ENCODE measurements at places on chromosomes 7 and 10.
A peak's percentile ranks its signal among the peaks of the same experiment; 100 is the strongest.

- DNase-seq, result no peak
These were observed 330.8 kb upstream of the NFE2L3 start for GRCh38 chr7:25821225-25821624.

DNA sequence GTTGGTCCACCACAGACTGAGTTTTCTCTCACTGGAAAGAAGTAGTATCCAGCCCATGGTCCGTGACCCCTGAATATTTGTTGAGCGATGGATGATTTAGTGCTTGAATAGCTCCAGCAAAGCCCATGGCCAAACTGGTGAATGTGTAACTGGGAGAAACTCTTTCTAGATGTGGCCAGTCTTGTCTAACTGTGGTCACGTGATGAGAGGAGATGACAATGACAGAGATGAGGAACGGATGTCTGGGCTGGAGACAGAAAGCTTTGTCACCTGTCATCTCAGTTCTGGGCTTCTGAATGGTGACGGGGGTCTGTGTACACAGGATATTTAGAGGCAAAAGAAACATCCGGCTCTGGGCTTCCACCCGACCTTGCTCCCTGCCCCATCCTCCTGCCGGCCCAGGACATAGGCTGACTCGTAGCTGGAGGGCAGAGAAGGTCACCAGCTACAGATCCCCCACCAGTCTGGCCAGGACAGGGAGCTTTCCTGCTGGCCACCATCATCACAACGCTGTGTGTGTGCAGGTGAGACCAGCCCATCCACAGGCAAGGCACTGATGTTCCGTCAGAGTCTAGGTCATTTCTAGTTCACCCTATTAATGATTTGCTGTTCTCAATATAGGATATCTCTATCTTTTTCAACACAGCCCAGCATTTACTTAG lies 152.5 kb upstream of the TNS3 start:
- DNase-seq, result no peak

DNA sequence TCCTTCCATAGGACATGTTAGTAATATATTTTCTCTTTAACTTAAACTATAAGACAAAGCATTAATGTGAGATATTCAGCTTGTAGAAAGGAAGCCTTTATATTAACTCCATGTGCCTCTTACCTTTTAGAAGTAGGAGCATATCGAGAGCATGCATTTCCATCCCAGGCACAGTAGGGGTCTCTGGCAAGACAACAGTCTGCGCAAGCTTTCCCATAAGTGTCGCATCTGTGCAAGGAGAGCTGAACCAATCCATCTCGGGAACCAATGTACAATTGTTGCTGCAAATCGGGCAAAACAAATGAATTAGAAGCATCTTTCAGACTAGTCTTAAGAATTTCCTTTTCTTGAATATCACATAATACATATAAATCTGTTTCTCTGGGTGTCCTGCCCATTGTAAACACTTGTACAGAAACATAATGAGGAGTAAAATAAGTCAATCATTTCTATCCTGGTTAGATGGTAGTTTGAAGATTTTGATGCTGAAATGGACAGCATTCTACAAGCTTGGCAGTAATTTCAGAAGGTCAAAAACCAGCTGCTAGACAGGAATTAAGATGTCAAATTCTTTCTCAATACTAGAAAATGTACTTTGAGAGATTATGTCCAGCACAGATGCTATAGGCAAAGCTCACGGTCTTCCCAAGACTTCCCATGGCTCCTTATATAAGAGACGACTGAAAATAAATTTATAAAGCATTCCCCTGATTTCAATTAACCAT lies 171.8 kb downstream of the SEMA3D start:
- no peak for DNase-seq

- no peak for DNase-seq
These were observed at the start of gene LHFPL3 for GRCh38 chr7:104328296-104328969. LHFPL3 (plus strand) TSS chr7:104328603.

DNA sequence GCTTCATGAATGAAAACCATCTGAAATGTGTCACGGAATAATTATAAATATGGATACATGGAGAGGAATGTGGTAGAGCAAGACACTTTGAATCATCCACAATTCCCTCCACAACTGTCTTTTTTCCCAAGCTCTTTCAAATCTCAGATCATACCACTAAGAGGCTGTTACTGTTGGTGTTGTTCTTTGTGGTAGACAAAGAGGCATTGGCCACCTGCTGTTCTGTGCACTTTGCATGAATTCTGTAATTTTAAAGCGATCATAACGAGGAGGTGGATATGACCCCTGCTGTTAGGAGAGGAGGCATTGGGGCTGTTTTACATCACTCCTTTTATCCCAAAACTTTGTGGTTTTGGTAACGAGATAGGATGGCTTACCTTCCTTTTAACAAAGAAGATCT lies 141.2 kb upstream of the KLF6 start:
- DNase-seq, result no peak

GRCh38 chr10:96719850-96720421 lies 378 bp downstream of the PIK3AP1 start:
- DNase-seq, result no peak

- no peak for DNase-seq
These were observed 1.3 kb downstream of the EXOC6 start for GRCh38 chr10:92849576-92850090.

GRCh38 chr10:52740913-52741675 lies 31.5 kb downstream of the MBL2 start:
- DNase-seq, result peak; percentile 30

- DNase-seq, result no peak
These were observed 29.7 kb upstream of the SCIN start for GRCh38 chr7:12540850-12541249.
